Right atrium auricular region (tissue), 2 donors: ENCODE measurements at places on chromosomes 16 and 17. TPM values are rescaled to one million over a fixed set of nuclear protein-coding genes. Genes with fewer than 3 reads are reported as not detected.

DNA sequence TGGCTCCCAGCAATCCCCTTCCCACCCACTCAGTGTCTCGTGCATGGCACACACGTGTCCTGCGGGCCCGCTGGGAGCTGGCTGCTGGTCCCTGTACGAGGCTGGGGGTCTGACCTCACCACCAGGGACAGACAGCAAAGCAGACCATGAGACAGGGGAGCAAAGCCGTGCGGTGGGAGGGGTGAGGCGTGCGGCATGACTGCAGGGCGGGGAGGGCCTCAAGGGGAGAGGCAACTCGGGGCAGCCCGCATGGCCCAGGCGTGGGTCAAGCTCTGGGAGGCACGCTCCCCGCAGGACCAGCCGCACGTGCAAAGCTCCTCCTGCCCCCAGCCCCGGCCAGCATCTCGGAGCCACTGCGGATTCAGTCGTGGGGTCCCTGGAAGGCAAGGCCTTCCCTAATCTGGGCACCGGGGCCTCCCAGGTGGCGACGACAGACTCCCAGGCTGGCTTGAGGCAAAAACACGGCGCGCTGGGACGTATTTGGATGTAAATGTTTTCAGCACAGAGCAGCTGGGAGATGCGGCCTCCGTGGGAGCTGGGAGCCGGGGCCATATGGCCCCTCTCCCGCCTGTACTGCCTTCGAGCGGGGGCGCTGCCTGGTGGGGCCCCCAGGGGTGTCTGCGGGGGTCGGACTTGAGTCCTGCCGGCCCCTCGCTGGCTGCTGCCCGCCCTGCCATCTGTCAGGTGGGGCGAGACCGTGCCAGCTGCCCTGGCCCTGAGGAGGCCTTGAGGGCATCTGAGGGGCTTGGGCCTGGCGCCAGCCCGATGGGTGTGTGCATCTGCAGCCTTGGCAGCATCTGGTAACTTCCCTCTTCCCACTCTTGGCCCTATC lies 12.2 kb upstream of the CBFA2T3 start:
- H3K36me3 ChIP-seq, result no peaks in the 10 kb centered on the region
- H3K27me3 ChIP-seq, result no peaks in the 10 kb centered on the region
- H3K4me1 ChIP-seq, result no peaks in the 10 kb centered on the region

GRCh38 chr17:13735861-13736260 lies 134.1 kb upstream of the HS3ST3A1 start:
- H3K27ac ChIP-seq, result no peak overlapping the region
- H3K4me1 ChIP-seq, result no peaks in the 10 kb centered on the region
- DNase-seq, result no peak
- no peaks in the 10 kb centered on the region for H3K36me3 ChIP-seq
- H3K4me3 ChIP-seq, result no peak overlapping the region

DNA sequence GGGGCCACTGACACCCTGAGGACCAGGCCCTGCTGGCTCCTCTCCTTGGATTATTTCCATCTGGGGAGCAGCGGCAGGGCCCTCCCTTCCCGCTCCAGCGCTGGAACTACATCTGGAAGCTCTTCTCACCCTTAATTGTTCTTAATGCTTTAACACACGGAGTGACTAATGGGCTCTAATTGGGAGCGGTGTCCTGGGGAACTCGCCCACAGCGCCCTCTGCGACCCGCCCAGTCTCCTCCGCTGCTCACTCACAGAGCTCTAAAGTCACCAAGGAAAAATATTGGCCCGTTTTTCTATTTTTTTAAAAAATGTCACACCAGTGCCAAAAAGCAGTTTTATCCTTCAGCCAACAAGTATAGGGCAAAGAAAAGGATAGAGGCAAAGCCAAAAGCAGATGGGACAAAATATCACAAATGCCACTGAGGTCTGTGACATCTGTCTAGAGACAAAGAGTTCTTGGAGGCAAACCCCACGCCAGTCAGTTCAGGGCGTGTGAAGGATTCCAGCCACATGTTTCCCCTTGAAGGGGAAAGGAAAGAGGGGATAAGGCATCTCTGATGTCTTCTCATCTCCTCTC lies 134.7 kb downstream of the RBFOX3 start:
- no peaks in the 10 kb centered on the region for H3K36me3 ChIP-seq
- no peaks in the 10 kb centered on the region for H3K4me1 ChIP-seq
- no peak for DNase-seq
- H3K4me3 ChIP-seq, result no peak overlapping the region
- no peak overlapping the region for H3K27ac ChIP-seq

GRCh38 chr16:52832771-52833170 lies 219.9 kb downstream of the CHD9NB start:
- H3K27ac ChIP-seq, result no peak overlapping the region
- no peaks in the 10 kb centered on the region for H3K27me3 ChIP-seq
- no peaks in the 10 kb centered on the region for H3K4me1 ChIP-seq
- no peak for DNase-seq

- H3K36me3 ChIP-seq, result no peaks in the 10 kb centered on the region
- H3K4me3 ChIP-seq, result no peak overlapping the region
- no peaks in the 10 kb centered on the region for H3K27me3 ChIP-seq
- DNase-seq, result no peak
- no peaks in the 10 kb centered on the region for H3K4me1 ChIP-seq
Observed at GRCh38 chr16:88086571-88087516, 135.6 kb downstream of the BANP start.

- peaks cover 96% of the 10 kb centered on the region for H3K36me3 ChIP-seq
- no peaks in the 10 kb centered on the region for H3K27me3 ChIP-seq
- DNase-seq, result no peak
- H3K27ac ChIP-seq, result no peak overlapping the region
Observed at GRCh38 chr17:17175917-17176316, 30.2 kb downstream of the PLD6 start.

GRCh38 chr16:2715064-2715463 lies 5.0 kb downstream of the PRSS27 start:
- H3K4me3 ChIP-seq, result no peak overlapping the region
- no peaks in the 10 kb centered on the region for H3K4me1 ChIP-seq
- no peak for DNase-seq
- H3K27me3 ChIP-seq, result no peaks in the 10 kb centered on the region

The ITGAX gene
- 0.78 TPM for total RNA-seq

The CNTNAP4 gene
- not detected for total RNA-seq
